ENCODE measurements at places on chromosomes 4 and X.

DNA sequence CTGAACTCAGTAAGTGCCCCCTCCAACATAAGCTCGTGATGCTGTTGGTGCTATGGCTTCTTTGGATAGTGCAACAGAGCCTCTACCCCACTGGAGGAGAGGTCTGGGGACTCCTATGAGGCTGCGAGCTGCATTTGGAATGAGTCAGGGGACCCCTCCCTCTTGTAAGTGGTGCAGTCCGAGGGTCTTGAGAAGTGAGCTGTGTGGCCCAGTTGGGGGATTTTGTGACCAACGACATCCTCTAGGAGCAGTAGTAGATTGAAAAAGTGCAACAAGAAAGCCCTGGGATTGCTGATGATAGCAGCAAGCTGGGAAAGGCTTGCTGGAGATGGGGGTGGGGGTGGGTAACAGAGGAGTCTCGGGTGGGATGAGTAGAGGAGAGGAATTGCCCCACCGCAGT is 3.1 kb downstream of the FRMPD3 start:
- DNase-seq: no peak

- DNase-seq: no peak
These were observed 81.0 kb upstream of the SPRY1 start for GRCh38 chr4:123315617-123316016.

DNA sequence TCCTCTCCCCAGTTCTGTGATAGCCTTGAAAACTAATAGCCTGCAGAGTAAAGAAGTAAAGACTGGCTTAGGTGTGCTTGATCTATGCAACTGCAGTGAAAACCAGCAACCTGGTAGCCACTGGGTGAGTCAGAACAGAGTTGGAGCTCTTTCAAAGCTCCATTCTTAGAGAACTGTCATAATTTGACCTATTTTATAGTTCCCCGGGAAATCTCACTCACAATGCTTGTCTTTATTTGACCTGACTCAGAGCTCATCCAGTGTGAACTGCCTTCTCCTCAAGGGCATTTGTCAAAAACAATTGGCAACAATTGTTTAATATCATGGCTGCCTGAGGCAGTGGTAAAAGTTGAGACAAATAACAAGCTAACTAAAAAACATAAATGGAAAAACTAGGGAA is 213.0 kb upstream of the NHS start:
- DNase-seq: no peak

DNA sequence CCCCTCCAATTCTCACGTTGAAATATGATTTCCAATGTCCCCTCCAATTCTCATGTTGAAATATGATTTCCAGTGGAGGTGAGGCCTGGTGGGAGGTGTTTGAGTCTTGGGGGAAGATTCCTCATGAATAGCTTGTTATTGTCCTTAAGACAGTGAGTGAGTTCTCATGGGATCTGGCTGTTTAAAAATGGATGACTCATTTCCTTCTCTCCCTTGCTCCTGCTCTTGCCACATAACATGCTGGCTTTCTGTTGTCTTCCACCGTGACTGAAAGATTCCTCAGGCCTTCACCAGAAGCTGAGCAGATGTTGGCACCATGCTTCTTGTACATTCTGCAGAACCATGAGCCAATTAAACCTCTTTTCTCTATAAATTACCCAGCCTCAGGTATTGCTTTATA is 346.8 kb upstream of the TECRL start:
- no peak for DNase-seq

DNA sequence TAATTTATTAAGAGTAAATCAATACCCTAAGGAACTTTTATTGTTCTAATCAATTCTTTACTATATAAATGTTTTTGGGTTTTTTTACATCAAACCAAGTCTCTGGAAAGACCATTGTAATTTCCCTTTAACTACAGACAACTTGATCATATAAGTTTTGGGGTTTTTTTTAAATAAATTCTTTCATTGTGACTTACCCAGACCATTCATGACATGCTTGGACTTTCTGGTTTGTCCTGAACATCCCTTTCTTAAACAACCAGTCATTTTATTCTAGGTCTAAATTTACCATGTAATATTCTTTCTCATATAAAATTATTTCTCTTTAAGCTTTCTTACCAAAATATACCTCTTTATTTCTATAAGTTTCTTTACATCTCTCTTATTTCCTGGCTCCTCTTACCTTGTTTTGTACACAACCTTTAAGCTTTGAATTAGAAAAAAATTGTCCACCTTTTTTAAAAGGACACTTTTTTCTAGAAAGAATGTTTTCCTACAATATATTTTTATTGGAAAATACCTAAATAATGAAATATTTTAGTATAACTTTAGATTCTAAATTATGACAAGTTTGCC is 8.4 kb downstream of the CNGA1 start:
- peak; percentile 13 for DNase-seq

- DNase-seq: peak; percentile 73
These were observed 202.7 kb downstream of the SPRY1 start for GRCh38 chr4:123599061-123599919.

Measured in hematopoietic multipotent progenitor cell treated with erythropoietin and hydrocortisone succinate and interleukin-3 and kit ligand, for 4 days (in vitro differentiated cells).